Pancreas (tissue), 10 donors: ENCODE measurements at places on chromosomes 1 and 21.

DNA sequence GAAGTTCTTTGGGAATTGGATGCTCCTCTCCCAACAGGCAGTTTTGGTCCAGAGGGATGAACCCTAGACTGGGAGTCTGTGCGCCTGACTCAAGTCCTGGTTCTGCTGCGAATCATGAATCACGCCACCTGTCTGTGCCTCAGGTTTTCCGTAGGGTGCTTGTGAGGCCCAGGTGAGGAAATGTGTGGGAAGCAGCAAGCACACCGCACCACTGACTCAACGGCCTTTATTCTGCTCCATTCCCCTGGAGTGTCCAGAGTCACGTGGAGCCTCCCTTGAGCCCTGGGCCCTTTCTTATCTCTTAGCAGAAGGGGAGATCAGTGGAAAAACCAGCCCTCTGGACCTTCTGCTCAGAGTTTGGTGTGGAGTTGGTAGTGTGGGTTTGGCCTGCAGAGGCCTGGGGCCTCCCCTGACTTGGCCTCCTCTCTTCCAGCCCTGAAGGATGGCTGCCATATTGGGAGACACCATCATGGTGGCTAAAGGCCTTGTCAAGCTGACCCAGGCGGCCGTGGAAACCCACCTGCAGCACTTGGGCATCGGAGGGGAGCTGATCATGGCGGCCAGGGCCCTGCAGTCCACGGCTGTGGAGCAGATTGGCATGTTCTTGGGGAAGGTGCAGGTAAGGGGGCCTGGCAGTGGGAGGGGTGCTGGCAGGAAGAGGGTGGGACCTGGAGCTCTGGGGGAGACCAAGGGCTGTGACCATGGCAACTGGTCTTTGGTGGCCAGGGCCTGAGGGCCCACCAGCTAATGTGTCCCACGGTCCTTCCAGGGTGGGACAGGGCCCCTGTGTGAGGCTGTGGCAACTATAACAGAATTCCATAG lies 21.1 kb downstream of the COQ8A start:
- H3K4me1 ChIP-seq = no peaks in the 10 kb centered on the region
- no peaks in the 10 kb centered on the region for H3K27me3 ChIP-seq
- no peak overlapping the region for H3K4me3 ChIP-seq
- no peak for DNase-seq

DNA sequence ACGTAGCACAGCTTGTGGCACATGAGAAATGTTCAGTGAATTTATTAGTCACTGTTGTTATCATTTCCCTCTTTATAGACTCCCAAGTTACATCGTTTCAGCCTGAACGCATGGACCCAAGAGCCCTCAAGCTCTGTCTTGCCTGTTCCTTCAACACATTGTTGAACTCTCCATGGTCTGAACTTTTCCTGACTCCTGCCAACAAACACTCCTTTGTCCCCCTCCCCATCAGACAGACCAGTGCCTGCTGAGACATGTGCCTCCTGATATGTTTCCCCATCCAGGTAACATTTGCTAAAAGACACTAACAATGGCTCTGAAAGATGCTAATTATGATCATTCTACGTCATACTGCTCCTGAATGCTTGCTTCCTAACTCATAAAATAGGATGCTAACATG lies 108.7 kb upstream of the NFIA start:
- H3K4me1 ChIP-seq = no peaks in the 10 kb centered on the region
- H3K4me3 ChIP-seq = no peak overlapping the region
- no peaks in the 10 kb centered on the region for H3K36me3 ChIP-seq
- no peak for DNase-seq
- H3K27me3 ChIP-seq = no peaks in the 10 kb centered on the region

DNA sequence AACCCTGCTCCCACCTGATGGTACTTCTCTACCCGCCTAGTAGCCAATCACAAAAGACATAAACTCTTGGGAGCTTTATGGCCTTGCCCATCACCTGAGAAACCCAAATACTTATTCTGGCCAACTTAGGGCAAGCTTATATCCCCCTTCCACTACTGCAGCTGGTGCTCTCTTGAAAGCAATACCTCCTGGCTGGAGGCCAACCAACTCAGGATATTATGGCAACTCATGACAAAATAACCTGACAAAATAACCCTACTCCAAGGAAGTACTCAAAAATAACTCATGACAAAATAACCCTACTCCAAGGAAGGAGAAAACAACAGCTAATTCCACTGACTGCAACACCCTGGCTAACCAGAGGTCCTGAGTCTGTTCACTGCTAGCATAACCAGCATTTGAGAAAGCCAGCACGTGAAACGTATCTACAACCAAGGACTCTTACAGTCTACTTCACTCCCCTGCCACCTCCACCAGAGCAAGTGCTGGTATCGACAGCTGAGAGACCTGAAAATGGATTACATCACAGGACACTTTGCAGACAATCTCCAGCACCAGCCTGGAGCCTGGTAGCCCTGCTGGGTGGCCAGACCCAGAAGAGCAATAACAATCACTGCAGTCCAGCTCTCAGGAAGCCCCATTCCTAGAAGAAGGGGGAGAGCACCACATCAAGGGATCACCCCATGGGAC lies 179.9 kb downstream of the COL24A1 start:
- no peaks in the 10 kb centered on the region for H3K4me1 ChIP-seq
- H3K4me3 ChIP-seq = no peak overlapping the region
- no peaks in the 10 kb centered on the region for H3K36me3 ChIP-seq
- no peak overlapping the region for H3K27ac ChIP-seq
- DNase-seq = no peak

DNA sequence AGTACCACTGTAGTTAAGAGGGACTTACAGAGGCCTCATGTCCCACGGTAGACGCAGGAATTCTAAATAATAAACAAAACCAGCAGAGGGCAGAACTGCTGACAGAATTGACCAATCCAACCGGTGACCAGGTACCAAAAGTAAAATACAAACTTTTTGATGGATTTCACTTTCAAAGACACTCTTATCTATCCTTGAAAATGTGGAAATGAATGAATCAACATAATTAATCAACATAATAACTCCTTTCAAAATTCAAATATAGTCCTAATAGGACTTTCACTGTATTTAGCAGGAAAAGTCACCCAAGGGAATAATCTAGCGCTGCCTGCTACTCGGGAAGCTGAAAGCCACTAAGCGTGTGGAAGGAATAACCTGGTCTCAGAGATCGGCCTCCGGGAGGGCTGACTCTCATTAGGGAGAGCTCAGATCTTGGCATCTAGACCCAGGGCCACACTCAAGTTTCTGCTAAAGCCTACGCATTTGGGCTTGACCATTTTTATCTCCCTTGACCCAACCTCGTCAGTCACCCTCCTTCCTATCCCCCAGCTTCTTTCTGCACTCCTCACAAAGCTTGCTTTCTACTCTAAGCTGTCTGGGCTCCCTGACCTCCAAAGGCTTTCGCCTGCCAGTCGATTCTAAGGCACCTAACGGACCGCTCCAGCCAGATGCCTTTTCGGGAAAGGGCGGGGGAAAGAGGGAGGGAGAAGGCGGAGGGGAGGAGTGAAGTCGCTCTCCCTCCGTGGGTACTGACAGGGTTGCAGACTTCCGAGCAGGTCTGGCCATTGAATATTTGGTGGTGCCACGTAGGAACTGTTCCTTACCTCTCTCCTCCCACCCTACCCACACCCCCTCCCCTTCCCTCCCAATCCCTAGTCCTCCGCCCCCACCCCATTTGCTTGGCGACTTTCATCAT lies 1.6 kb downstream of the COL11A1 start:
- no peaks in the 10 kb centered on the region for H3K27me3 ChIP-seq
- no peaks in the 10 kb centered on the region for H3K4me1 ChIP-seq
- no peak overlapping the region for H3K27ac ChIP-seq
- no peaks in the 10 kb centered on the region for H3K36me3 ChIP-seq
- H3K4me3 ChIP-seq = peak overlapping the region; percentile 46
- DNase-seq = peak; percentile 27

- no peak for DNase-seq
- no peak overlapping the region for H3K4me3 ChIP-seq
Observed at GRCh38 chr1:223669003-223669795, 3.7 kb upstream of the CAPN8 start.

DNA sequence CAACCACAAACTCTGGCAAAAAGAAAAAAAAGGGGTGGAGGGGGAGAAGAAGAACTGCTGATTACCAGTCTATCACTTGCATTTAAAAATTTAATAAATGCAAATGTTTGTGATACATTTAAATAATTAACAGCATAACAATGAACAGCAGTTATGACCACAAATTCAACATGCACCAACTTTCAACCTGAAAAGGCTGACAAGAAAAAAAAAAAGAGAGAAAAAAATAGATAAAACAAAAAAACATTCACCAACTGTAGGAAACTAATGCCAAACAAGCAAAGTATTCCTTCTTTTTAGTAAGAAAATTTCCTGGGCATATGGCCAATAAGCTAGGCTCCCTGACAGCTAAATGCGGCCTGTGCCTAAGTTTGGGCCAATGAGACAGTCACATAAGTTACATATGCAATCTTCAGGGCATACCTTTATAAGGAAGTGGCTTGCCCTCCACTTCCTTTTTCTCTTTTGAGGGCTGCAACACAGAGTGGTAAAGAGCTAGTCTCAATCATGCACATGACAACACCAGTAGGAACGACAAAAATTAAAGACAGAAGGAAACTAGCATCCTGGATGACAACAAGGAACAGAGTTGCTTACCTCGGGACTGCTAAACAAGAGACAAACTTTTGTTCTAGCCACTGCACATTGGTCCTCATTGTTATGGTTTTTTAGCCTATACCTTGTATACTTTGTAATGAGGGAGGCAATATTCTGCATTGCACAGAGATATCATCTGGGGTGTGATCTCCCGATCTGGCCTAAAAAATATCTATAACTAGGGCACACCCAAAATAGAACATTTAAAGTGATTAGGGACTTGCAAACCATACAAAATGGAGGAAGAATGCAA lies 24.2 kb upstream of the PHTF1 start:
- H3K4me1 ChIP-seq = peaks cover 23% of the 10 kb centered on the region
- H3K4me3 ChIP-seq = no peak overlapping the region
- no peak for DNase-seq
- no peaks in the 10 kb centered on the region for H3K36me3 ChIP-seq

GRCh38 chr1:226738421-226738994 lies 574 bp downstream of the ITPKB start:
- peak overlapping the region; percentile 80 for H3K27ac ChIP-seq
- peak; percentile 78 for DNase-seq
- H3K4me3 ChIP-seq = peak overlapping the region; percentile 65
- H3K4me1 ChIP-seq = peaks cover 4% of the 10 kb centered on the region
- no peaks in the 10 kb centered on the region for H3K27me3 ChIP-seq

DNA sequence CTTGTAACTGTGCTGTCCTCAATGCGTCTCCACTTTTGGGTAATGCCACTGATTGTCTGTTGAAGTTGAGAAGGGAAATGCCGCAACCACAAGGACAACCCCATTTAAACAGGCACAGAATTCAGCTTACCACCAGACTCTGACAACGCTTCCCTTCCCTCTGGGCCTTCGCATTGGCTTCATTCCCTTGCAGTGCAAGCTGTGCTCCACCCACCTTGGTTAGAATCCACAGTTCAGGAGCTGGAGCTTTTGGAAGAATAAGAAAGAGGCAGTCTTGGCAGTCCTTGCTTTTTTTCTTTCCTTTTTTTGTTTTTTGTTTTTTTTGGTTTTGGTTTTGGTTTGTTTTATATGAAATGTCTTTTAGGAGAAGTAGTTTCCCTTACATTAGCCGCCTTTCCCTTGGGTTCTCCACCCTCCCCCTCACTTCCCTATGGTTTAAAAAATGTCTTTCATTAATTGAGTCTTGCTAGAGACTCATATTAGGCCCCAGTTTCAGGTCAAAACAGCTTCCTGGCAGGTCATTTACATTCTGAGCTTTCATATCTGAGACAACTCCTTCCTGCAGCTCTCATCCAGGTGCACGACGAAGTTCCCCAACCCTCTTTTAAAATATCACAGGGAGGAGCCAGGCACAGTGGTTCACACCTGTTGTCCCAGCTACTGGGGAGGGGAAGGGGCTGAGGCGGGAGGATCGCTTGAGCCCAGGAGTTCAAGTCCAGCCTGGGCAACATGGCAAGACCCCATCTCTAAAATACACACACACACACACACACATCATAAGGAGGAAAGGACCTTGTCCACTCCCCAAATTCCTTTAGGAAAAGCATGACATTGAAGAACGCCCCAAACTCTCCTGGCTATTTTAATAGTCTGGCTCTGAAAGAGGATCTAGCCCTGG lies 20.7 kb upstream of the LAX1 start:
- no peak overlapping the region for H3K27ac ChIP-seq
- H3K27me3 ChIP-seq = no peaks in the 10 kb centered on the region
- no peaks in the 10 kb centered on the region for H3K4me1 ChIP-seq
- no peak overlapping the region for H3K4me3 ChIP-seq

- H3K27ac ChIP-seq = no peak overlapping the region
- no peak for DNase-seq
- no peaks in the 10 kb centered on the region for H3K27me3 ChIP-seq
- H3K4me3 ChIP-seq = no peak overlapping the region
- no peaks in the 10 kb centered on the region for H3K36me3 ChIP-seq
Observed at GRCh38 chr1:221069178-221069903, 190.1 kb downstream of the HLX start.

GRCh38 chr1:229368347-229368746 lies 25.5 kb upstream of the CCSAP start:
- H3K27ac ChIP-seq = no peak overlapping the region
- DNase-seq = no peak
- H3K27me3 ChIP-seq = no peaks in the 10 kb centered on the region
- no peaks in the 10 kb centered on the region for H3K4me1 ChIP-seq
